CD4-positive, alpha-beta T cell treated with Interferon gamma for 1 hour (primary cell): ENCODE measurements at places on chromosomes 3 and 15.

- no peak for DNase-seq
Measured at GRCh38 chr3:74537164-74537563, 77.3 kb downstream of the CNTN3 start.

DNA sequence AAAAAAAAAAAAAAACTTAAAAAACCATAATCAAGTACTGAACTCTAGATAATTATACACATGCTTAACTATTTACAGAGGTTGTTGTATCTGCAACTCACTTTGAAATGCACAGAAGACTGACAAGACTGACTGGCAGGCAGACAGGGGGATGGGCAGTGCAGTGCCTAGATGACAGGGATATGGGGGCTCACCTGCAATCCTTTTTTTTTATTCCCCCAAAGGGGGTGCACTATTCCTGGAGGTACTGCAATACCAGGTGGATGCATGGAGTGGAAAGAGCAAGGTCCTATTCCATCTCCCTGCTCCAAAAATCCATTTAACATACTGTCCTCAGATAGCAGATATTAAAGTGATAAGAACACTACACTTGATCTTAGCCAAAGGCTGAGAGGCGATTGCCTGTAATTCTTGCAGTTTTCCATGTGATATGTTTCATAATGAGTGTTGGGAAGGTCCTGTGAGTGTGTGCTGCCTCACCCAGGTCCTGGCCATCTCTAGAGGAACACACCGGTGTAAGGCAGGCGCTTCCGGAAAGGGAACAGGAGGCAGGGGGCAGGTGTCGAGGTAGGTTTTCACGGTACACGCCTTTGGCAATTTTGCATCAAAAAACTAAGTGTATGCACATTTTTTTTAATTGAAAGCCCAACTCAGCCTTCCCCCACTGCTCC, 22.7 kb downstream of the SEC61A1 start:
- DNase-seq, result no peak

- DNase-seq, result no peak
Measured at GRCh38 chr3:31680072-31680870, 147.5 kb downstream of the STT3B start.

- no peak for DNase-seq
Measured at GRCh38 chr3:177928172-177928873, 607.9 kb upstream of the KCNMB2 start.

GRCh38 chr15:26702381-26702780, 70.5 kb downstream of the GABRB3 start:
- DNase-seq, result no peak

DNA sequence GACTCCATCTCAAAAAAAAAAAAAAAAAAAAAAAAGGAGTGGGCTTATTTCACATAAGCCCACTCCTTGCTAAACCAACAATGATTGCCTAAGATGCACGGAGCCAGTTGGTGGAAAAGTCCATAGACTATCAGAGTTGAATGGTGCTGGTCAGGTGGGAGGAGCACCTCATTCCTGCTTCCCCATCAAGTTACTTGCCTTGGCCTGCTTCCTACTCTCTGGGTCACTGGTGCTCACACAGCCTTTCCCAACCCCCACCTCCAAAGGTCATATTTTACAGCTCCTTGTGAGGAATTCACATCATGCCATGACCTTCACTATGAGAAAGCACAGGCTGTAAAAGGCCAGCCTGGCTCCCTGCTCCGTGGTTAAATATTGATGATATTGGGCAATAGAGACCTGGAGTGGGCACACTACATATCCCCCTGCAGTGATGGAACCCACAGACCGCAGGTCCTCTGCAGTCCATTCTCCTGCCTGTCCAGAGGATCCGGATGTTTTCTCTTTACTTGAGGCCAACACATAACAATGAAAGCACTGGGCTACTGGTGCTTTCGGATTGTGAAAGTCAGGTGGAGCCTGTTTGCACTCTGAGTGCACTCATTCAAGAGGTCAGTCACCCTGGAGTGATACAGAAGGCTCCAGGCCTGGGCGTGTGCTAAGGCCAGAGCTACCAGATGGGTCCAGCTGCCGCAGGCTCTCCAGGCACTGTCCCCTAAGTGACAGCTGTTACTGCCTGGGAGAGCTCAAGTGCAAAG, at the start of gene SLC51B:
TSS of gene SLC51B (plus strand) at position 664 of the 758 bp plus-strand sequence. CDS start 4,618 bp downstream, outside the sequence.
- no peak for DNase-seq

DNA sequence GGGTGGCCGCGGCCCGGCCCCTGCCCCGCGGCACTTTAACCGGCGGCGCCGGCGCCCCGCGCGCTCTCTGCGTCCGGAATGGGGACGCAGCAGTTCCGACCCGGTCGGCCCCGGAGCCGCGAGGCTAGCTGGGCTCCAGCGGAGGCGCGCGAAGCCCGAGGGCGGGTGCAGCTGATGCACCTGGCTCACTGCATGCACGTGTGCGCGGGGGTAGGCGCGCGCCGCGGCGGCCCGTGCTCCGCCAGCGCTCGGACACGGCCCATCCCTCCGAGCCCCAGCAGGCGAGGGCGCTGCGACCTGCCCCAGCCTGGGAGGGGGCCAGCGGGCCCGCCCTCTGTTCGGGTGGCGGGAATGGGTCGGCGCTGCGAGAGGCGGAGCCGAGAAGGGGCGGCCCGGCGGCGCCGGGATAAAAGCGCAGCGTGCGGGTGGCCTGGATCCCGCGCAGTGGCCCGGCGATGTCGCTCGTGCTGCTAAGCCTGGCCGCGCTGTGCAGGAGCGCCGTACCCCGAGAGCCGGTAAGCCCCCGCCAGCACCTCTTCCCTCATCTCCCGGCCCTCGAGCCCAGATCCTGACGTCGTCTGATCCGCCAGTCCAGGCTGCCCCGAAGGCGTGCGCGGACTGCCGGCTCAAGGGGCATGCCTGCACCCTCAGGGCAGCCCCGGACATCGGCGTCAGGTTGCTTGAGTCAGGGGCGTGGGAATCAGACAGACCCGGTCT, at the start of the genes CHDH and IL17RB:
TSS of gene CHDH (minus strand) at position 286 of the 717 bp plus-strand sequence. CDS start 22,411 bp downstream, outside the sequence.
TSS of gene IL17RB (plus strand) at position 435 of the 717 bp plus-strand sequence. CDS start at position 456, 21 bp downstream.
- no peak for DNase-seq

DNA sequence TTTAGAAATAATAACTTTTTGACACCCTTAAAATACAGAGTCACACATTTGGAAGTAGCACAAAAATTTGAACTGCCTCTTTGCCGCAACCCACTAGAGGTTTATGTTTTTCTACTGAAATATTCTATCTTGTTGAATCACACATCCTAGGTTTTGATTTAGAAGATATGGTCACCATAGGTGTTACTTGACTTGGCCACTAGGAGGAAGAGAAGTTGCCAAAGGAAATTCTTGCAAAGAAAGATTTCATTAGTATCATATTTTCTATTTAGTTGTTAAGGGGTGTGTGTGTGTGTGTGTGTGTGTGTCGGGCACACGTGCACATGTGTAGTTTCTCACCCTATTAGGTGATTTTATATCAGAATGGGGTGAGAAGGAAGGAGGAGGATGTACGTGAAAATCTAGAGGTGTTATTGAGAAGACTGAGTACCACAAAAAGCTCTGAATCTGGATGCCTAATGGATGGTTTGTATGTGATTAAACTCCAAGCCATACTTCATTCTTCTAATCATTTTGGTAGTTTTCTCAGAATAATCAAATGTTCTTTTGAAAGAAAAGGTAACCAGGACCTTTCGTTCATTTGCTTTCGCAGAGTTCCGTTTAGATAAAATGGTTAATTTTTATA, 31.5 kb downstream of the ZFAND6 start:
- no peak for DNase-seq

DNA sequence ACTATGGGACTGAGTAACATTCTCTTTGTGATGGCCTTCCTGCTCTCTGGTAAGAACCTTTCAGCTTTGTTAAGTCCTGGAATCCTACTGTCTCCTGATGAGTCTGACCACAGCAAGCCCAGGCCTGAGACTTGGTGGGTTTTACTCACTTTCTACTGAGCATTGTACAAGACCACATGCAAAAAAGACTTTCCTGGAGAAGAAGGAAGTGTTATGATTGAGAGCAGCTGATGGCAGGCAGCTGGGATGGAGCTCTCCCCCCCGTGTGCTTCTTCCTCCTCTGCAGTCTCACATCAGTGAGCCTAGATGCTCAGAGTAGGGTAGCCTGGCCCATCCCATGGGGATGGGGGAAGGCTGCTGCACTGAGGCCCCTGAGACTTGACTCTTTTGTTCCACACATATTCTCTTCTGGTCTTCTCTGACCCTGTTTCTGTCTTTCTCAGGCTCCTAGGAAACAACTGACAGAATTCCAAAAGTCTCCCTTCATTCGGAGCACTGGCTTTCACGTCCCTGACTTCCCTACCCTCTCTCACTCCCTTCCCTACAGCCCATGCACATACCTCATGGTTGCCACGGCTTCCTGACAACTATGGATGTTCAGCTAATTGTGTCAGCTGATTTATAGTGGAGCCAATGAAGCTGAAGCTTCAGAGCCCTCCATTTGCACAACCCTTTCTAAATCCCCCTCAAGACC, 36.6 kb downstream of the CD86 start:
- no peak for DNase-seq

DNA sequence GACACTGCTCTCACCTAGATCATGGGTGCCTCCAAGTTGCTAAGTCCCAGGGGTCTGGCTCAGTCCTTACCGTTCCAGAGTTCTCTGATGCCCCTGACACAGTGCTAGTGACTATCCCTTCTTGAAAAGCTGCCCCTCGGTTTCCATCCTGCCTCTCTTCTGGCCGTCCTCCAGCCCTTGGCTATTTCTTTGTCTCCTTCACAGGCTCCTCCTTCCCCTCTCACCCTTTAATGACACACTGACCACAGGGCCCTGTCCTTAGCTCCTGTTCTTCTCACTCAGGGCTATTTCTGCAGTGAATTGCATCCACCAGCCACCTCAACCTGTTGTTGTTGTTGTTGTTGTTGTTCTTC, 31.1 kb downstream of the SLC28A1 start:
- no peak for DNase-seq

GRCh38 chr15:65653801-65654521, 32.2 kb downstream of the SLC24A1 start:
- DNase-seq, result no peak

- DNase-seq, result no peak
Measured at GRCh38 chr15:34993412-34993811, 5.3 kb upstream of the ZNF770 start.

DNA sequence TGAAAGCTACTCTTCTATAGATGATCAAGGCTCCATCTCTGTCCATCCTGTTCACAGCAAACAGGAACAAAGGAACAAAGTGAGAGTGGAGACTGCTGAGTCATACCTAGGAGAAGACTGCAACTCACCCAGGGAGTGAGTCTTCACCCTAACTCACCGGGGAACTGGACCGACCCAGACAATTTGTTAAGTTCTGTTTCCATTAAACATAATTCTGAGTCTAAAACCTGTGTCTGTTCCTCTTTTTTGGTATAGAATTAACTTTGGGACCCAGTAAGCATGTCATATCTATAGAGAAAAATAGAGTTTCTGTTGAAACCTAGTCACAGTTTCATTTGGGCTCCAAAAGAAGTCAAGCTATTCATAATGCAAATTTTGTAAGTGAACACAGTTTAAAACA, 21.6 kb downstream of the CCDC80 start:
- no peak for DNase-seq

DNA sequence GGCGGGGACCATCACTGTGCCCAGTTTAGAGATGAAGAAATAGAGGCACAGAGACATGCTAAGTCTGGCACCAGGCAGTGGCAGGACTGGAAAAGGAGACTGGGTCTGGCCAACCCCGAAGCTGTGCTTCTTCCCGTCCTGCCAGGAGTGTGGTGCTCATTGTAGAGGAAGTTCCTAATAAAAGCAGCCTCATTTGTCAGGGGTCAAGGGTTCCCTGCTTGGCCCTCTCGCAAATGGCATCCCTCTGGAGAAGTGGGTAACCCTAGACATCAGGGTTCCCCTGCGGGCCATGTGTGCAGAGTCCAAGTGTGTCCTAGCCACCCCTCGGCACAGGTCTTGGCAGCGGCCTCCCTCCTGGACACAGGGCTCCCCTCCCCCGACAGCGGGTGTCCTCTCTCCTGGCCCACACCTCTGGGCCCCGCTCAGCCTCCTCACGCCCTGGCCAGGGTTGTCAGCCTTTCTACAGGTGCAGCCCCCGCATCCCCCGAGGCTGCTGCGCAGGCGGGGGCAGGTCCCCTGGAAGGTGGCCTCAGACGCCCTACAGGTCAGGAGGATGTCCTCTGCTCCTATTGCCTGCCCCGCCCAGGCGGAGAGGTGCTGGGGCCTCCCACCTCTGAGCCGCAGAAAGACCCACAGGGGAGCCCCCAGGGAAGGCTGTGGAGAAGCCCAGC, 61.8 kb upstream of the PRR20G start:
- no peak for DNase-seq

DNA sequence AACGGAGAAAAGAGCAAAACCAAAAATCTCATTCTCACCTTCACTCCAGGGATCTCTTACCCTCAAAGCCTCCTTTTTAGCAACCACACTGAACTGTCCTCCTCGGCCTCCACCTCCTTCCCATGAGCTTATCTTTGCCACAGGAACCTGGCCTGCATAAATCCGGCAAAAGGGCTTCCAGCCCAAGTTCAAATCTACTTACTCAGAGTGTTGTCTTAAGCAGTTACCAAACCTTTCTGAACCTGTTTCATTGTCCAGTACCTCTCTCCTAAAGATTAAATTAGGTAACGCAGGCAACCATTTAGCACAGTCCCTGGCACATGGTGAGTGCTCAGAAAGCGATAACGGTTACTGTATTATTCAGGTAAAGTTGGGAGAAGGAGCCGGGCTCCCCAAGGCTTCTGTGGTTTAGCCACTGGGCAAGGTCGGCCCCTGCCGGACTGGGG, 777 bp downstream of the CIB1 start:
- DNase-seq, result no peak

DNA sequence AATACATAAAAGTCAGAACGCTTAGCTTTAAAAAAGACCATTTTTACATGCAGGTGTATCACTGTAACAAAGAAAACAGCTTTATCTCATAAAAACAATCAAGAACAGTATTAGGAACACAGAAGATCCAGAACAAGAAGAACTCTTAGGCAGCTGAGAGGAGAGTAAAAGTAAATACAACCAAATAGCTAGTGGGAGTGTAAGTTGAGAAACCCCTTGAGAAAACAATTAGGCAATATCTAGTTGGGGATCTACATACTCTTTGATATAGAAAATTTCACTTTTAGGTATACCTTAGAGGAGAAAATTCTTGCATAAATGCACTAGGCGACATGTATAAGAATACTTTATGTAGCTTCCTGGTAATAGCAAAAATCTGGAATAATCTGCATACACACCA, 7.5 kb downstream of the TMF1 start:
- no peak for DNase-seq

DNA sequence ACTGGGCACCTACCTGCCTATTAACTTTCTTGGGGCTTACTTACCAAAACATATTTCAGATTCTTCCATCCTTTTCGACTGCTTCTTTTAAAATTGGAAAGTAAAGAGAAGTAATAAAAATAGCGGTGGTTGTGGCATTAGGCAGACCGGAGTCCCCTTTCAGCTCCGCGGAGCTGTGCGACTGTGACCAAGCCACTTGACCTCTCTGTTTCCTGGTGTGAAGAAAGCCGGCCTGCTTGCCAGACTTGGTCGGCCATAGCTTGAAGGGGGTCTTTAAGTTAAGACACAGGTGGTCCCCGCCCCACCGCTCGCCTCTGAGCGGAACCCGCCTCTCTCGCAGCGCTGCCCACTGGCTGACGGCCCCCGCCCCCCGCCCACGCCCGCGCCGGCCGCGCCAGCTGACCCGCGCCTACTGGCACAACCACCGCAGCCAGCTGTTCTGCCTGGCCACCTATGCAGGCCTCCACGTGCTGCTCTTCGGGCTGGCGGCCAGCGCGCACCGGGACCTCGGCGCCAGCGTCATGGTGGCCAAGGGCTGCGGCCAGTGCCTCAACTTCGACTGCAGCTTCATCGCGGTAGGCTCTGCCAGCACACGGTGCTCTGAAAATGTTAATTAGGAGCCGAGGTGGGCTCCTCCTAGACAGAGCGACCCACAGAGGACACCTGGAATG, 18.3 kb downstream of the NOX5 start:
- no peak for DNase-seq
